Stimulated activated CD8-positive, alpha-beta memory T cell treated with anti-CD3 and anti-CD28 coated beads, Interleukin-15, amount 100 ng/mL, for 4 hours (primary cell): ENCODE measurements at places on chromosomes 2 and 18.

- no peak for DNase-seq
Measured at GRCh38 chr2:14952400-14952963, 320.0 kb downstream of the LRATD1 start.

DNA sequence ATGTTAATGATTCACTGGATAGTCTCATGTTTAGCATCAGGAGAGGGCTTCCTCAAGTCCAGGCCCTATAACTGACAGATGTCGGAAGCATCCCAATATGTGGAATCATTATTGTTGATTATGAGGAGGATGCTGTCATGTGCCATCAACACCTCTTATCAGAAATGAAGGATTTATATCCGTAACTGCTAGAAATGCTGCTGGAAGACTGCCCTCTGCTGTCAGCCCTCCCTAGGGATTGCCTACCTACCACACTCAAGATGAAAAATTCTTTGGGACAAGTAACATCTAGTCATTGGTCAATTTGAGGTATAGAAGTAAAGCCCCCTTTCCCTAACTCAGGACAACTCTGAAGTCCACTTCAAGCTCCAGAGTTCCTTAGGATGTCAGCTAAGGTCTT is 1166.5 kb upstream of the NXPH2 start:
- DNase-seq: no peak

DNA sequence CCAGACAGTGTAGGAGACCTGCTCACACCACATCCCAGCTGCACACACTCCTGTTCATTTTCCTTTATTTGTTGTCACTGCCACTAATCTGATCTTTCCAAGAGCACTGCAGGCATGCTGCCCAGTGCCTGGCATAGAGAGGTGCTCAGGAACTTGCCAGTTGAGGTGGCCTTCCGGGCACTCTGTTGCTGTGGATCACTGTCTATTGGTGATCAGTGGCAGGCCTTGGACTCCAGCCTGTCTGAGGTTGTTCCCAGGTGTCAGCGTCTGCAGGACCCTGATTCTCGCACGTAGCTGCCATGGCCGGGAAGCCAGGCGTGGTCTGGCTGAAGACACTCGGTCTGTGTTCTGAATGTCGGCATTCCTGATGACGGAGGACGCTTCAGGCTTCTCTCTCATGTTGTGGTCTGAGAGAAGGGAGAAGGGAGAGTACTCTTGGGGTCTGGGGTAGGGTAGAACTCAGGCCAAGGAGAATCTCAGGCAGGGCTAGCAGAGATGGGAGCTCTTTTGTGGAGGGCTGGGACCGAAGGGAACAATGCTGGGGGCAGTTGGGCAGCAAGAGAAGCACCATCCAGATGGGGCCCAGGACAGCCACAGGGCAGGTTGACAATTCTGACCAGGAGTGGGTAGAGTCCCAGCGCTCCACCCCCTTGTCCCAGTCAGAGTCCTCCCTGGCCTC is 240.9 kb downstream of the MYCN start:
- no peak for DNase-seq

DNA sequence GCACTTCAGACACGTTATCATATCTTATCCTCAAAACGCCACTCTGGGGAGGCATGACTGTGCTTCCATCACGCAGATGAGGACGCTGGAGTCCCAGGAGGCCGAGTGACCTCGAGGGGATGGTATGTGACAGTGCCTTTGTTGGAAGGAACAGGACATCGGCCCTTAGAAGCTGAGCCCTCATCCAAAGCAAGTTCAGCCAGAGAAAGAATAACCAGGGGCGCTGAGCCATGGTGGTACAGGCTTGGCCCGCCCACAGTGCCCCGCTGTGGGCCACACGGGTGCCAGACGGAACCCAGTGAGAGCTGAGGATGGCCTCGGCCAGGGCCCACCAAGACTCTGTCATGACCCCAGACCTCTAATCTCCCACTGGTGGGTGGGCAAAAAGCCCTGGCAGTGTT is 31.3 kb downstream of the HS1BP3 start:
- no peak for DNase-seq

DNA sequence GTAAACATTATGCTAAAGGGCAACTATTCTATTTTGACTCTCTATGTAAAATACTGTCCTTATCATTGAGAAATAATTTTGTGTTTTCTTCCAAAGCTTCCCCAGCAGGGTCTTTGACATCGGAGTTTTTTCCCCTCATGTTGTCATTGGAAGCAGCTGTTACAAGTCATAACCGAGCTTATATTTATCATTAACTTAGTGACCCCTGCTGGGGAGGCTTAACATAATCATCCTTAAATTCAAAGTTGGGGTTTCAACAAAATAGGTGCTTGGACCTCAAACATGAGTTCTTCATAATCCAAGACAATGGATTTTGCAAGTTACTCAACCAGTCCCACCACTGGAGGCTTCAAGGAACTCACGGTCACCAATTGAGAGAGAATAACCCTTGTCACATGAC is 330.9 kb downstream of the DCC start:
- DNase-seq: no peak

DNA sequence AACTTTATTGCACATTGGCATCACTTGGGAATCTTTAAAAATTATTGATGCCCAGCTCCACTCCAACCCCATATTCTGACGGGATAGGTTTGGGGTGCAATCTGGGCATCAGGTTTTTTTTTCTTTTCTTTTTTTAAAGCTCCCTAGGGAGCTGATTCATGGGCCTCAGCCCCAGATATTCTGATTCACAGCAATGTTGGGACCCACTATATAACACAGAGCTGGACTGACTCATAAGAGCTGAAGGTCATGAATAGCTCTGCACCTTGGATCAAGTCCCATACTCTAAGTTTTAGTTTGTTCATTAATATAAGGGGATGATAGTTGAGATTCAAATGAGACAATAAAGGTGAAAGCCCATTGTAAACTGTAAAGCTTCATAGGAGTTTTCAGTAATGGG is 191.1 kb upstream of the REV1 start:
- DNase-seq: no peak

- no peak for DNase-seq
Measured at GRCh38 chr2:45669032-45669486, 17.6 kb downstream of the PRKCE start.

GRCh38 chr2:240645801-240646175 is 20.5 kb downstream of the GPR35 start:
- DNase-seq: no peak

DNA sequence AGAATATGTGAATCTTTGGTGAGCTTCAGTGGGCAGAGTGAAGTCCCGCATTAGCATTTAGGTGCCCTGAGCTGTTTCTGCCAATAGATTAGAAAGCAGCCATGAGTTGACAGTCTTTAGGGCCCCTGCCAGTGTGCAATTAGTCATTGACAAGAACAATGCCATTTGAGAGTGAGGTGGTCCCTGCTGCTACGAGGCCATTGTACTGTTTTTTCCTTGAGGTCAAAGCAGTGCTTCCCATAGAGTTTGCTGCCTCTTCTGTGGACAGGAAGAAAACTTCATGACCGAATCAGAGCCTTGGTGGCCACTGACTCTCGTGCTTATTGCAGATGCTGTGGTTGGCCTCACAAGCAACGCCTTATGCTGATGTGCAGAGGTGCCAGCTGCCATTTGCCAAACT is 102.7 kb downstream of the SH3BP4 start:
- no peak for DNase-seq

GRCh38 chr2:235523021-235523420 is 29.2 kb downstream of the AGAP1 start:
- no peak for DNase-seq

DNA sequence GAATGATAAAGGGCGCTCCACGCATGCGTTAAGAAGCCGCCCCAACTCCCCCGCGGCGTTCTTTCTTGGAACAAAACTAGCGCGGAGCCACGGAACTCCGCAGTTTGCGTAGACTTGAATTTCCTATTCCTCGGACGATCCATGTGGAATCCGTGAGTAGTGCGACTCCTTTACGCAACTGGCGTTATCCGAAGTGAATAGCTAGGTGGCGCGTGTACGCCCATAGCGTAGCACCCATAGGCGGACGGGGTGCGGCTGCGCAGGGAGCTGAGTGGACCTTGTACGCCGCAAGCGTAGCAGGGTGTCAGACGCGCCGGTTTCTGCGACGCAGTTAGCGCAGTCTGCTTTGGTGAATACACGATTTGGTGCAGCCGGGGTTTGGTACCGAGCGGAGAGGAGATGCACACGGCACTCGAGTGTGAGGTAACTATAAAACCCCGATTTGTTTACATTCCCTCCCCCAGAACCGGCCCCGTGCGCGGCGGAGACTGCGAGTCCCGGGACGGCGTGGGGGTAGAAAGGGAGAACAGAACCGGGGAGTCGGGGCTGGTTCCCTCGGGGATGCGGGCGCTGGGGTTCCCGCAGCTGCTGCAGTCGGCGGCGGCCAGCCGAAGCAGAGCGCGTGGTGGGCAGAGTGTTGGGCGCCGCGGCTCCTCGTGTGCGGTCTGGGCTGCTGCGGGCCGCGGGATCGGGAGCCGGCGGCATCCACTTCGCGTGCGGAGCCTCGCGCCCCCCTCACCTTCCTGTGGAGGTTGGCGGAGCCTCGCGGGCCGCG is at the start of gene SLC39A10:
SLC39A10 (plus strand) TSS at position 368 of the 775 bp plus-strand sequence. CDS start 22,817 bp downstream, outside the sequence.
- DNase-seq: peak; percentile 95

- no peak for DNase-seq
Measured at GRCh38 chr18:56062931-56063330, 474.9 kb upstream of the TCF4 start.

GRCh38 chr2:7119132-7119835 is 202.1 kb downstream of the RNF144A start:
- no peak for DNase-seq

DNA sequence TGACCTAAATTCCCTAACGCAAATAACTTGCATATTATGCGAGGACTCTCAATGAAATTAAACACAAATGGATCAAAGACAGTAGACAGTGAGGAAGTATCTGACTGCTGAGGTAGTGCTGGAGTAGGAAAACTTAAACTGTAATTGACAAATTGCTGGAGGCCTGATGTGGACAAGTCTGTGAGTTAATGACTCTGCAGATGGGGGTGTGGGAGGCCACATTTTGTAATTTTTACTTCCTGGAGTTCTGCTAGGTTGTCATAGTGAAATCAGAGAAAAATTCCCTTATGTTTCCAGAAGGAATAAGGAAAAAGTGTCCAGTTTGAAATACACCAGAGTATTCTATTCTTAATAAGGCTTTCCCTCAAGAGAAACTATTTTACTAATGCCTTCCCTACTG is 333.0 kb upstream of the CNTNAP5 start:
- DNase-seq: no peak

DNA sequence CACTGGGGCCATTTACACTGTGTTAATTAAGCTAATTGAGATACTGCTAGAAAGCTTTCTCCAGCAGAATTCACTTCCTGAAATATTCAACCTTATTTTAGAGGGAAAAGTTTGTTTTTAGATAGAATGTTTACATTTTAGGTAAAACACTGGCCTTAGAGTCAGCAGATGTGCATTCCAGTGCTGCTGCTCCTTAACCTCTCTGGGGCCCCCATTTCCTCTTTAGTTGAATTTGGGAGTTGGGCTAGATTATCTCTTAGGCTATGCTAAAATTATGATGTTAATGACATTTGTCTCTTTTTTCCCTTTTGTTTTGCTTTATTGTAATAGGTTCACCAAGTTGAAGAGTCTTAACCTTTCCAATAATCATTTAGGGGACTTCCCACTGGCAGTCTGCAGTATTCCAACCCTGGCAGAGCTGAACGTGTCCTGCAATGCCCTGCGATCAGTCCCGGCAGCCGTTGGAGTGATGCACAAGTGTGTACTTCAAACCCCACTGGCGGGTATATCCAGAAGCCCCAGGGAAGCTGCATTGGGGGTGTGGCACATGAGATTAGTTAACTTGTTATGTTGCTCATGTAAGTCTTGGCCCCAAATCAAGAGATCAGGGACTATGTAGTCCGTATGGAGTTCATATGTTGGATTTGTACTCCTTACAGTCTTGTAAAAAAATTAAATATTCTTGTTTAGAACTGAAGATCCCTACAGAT is 179.5 kb downstream of the PHLPP1 start:
- no peak for DNase-seq

DNA sequence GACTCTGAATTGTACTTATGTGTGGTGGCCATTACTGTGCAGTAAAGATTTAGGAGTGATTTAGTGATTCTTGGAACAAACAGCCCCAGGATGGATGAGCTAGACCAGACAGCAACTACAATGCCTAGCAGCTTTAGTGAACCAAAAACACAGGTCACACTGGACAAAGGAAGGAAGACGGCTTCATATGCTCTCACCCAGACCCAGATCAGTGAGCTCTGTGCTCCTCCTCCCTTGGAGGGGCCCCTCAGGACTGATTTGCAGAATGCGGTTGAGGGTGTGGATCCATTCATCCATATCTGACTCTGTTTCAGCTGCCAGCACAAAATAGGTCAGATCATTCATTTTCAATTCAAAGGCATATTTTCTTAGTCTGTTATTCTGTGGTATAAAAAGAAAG is 159.7 kb upstream of the CCDC195 start:
- no peak for DNase-seq

GRCh38 chr18:6174983-6175745 is 239.5 kb downstream of the L3MBTL4 start:
- no peak for DNase-seq

- DNase-seq: no peak
Measured at GRCh38 chr2:151654085-151654484, 80.2 kb downstream of the NEB start.

- DNase-seq: no peak
Measured at GRCh38 chr2:157173740-157174184, 83.7 kb upstream of the GALNT5 start.

GRCh38 chr2:150549381-150549780 is 61.9 kb upstream of the RND3 start:
- no peak for DNase-seq

DNA sequence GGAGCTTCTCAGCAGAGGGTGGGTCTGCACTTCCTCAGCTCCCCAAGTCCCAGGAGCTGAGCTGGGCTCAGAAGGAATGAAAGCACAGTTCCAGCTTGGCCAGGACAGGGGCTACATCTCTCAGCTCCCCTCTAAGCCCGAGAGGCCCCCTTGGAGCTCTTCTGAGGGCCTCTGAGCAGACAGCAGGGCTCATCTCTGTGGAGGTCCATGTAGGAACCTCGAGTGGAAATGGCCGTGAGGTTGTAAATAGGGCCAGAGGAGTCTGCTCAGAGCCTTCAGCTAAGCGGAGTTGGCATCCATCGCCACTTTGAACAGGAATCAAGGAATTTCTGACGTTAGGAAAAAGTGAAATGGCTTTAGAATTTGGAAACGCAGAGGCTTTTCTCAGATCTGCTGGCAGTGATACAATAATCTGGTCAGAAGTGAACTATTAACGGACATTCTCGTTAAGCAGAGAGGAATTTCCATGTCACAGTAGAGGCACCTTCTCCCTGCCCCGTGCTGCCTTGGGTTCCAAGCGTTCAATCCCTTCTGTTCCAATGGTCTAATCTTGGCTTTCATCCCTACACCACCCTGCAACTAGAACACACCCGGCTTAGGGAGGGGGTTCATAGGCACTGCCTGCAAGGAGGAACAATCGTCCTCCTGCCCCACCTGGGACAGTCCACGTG is 213.9 kb downstream of the NDUFA10 start:
- DNase-seq: no peak

DNA sequence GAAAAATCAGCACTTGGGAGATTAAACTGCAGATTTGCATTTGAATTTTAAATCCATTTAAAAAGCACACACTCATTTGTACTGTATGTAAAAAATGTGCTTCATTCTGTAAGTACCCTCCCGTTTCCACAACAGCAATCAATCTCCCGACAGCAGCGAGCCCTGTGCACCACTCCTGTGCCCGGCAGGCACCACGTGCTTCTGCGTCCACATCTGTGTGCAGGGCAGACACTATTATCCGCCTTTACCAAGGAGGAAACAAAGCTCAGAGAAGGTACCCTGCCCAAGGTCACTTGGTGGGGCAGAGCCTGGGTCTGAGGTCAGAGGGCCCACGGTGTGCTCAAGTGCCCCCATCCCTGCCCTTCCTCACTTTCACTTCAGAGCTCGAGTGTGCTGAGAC is 7.5 kb downstream of the HSBP1L1 start:
- DNase-seq: no peak

- no peak for DNase-seq
Measured at GRCh38 chr18:6557057-6557769, 142.5 kb upstream of the L3MBTL4 start.

GRCh38 chr2:164145093-164145987 is 409.5 kb upstream of the FIGN start:
- DNase-seq: no peak
